ENCODE measurements at places on chromosomes 12 and 14. TPM values are rescaled to one million over a fixed set of nuclear protein-coding genes. Genes with fewer than 3 reads are reported as not detected.

- no peak for DNase-seq
Observed at GRCh38 chr12:7916936-7917335, 19.1 kb downstream of the SLC2A3 start.

Gene P2RX7
- total RNA-seq: 3.8 TPM

GRCh38 chr12:30806989-30807694 is 52.4 kb upstream of the CAPRIN2 start:
- peak; percentile 74 for DNase-seq

DNA sequence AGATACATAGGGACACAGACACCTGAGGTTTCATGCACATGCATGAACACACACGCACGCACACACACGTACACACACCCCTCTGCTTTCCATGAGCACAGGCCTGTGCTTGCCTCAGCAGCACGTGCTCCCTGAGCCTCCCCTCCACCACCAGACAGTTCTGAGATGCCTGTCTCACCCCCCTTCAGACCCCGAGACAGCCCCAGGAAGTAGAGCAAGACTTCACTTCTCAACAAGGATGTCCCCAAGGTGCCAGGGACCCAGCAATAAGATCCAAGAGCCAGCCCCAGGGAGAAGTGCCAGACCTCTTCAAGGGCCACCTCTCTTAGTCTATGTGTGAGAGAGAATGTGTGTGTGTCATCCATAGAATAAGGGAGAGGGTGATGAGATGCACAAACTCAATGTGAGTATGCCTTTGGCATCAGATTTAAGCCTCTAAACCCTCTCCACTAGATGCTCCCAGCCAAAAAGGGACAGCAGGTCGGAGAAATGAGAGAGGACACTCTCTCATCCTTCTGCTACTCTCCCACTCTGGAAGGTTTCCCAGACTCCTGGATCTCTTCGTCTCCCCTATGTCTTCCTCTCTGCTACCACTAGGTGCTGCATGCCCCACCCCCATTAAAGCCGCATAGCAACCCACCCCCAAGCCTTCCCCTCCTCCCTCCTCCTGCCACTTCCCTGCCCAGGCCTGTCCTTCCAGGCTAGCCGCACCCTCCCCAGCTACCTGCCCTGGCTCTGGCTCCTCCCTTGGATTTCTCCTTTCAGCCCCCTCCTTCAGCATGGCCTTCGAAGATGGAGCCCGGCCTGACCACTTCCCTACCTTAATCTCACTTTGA is 7.7 kb downstream of the RARG start:
- DNase-seq: no peak

GRCh38 chr12:2112401-2112800 is 59.6 kb downstream of the CACNA1C start:
- DNase-seq: no peak

DNA sequence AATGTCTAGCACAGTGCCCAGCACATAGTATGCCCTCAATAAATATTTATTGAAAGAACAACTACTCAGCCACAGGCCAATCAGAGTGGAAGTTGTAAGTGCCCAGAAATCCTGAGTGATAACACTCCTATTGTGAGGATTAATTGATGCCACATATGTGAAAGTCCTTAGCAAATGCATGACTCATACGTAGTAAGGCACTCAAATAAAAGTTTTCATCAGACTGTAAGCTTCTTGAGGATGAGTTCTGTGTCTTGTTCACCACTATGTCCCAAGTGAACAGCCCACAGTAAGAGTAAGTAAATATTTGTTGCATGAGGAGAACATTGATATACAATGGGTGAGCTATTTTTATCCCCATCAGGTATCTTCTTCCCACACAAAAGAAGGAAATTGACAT is 24.7 kb upstream of the ANO6 start:
- peak; percentile 23 for DNase-seq

- DNase-seq: peak; percentile 19
Observed at GRCh38 chr12:53320352-53321195, 836 bp downstream of the AAAS start.

Gene GPR162
- 5.3 TPM for total RNA-seq

Gene ZNF84
- total RNA-seq: 27.2 TPM

GRCh38 chr14:23181946-23182345 is 1.5 kb downstream of the SLC7A8 start:
- no peak for DNase-seq

Data from A172 (cell line).